Esophagus mucosa (tissue), 1 donor: ENCODE measurements at places on chromosomes 13 and 19. TPM values are rescaled to one million over a fixed set of nuclear protein-coding genes. Genes with fewer than 3 reads are reported as not detected.

- ATAC-seq: peak; percentile 19
These were observed 396 bp downstream of the RTN2 start for GRCh38 chr19:45496349-45496953.

DNA sequence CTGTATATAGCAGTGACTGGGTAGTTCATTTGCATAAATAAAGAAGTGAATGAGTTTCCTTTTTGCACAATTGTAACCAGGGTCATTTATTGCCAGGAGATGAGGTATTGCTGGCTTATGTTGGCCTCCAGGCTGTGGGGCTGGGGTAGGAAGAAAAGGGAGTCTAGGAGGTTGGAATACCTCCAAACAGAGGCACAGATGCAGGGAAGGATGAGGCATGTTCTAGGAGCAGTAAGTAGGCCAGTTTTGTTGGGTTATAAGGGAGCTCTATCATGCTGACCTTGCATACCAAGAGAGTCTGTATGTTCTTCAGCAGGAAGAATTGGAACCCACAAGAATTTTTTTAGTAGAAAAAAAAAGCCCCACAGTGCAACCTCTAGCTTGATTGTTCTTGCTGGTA lies 17.2 kb upstream of the CYSLTR2 start:
- ATAC-seq: peak; percentile 39

DNA sequence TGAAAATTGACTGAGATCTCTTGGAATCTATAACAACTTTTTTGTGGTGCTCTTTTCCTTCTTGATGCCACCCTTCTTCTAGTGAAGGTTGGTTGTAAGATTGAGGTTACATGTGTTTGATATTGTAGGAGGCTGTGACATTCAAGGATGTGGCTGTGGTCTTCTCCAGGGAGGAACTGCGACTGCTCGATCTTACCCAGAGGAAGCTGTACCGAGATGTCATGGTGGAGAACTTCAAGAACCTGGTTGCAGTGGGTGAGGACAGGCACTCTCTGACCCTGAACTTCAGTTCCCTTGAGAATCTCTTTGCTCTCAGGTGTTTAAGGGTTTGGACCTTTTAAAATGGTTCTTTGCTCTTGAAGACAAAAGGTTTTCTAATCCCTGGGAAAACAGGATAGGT lies 16.0 kb downstream of the ZNF227 start:
- no peak for ATAC-seq

DNA sequence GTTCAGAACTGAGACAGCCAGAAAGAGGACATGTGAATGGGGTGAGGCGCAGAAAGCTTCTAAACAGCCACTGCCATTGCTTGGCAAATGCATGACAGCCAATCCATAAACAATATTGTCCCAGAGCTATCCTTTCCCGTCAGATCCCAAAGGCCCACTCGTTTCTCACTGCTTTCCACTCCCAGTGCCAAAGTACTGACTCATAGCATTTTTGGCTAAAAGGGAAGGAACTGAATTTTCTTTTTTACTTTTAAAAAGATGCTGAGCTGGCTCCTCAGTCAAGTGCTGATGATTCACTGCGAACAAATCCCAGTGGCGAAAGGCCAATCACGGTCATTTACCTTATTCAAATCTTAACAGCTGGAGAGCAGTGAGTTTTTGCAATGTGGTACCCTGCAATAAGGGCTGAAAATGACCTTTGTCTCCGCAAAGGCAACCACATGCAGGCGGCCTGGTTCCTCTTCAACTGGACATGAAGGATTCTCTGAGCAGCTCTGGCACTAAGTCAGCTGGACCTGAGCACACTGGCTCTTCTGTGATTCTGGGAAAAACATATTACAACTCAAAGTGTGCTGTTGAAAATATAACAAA lies 151.7 kb downstream of the DCLK1 start:
- ATAC-seq: peak; percentile 76

DNA sequence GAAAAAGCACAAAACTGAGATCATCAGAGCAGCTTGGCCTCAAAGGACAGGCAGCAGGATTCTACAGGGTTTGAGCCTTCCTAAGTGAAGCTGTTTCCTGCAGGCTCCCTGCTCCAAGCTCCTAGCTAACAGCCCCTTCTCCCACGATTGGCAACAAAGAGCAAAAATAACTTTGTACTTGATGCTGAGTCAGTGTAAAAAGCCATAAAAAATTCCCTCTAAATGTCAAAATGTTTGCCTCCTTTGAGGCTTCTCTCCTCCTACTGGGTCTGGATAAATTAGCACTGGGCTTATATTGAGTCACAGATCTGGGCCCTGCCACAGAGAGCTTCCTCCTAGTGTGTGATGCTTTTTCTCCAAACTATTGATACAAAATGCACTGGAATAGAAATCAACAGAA lies 153.3 kb downstream of the TNFRSF19 start:
- no peak for ATAC-seq

DNA sequence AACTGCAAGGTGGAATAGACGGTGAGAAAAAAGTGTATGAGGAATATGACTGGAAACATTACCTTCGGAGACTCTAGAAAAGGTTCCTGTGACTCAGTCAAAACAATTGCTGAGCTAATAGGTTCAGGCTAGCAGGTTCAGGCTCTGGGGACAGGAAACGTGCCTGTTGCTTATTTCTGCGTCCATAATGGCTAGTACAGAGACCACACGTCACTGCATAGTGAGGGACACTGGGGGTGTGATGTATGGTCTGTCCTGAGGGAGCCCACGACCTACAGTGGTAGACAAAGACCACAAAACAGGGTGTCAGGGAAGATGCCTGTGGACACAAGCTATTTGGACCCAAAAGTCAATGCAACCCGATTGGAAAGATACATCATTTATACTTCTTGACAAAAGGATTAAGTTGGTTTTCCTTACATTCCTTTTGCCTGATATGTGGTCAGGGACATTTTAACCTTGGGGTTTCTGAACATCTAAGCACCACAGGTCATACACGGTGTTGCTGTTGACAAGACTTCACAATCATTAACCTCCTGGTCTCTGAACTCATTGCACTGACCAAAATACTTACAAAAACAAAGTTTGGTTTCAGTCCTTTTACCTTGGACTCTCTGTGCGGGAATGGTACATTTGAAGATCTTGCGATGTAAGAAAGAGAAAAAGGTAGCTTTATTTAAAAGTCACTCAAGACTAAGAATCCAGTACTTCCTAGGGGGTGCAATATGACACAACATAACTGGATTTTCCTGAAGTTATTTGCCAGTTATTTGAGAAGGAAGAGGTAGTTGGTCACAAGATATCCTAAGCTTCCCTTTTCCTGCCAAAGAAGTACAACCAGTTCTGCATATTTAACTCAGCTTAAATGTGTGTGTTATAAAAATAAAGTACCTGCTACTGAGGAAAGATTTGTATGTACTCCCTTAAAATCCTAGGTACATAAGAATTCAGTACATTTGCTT lies 20.0 kb downstream of the CRYL1 start:
- peak; percentile 67 for ATAC-seq

DNA sequence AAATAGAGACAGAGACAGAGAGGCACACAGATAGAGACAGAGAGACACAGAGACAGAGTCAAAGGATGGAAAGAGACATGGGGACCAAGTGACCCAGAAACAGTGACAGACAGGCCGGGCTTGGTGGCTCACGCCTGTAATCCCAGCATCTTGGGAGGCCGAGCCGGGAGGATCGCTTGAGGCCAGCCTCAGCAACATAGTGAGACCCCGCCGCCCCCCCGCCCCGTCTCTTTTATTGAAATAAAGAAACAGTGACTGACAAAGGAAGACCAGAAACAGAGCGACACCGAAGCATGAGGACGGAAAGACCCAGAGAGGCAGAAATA lies 848 bp upstream of the NECTIN2 start:
- ATAC-seq: no peak

DNA sequence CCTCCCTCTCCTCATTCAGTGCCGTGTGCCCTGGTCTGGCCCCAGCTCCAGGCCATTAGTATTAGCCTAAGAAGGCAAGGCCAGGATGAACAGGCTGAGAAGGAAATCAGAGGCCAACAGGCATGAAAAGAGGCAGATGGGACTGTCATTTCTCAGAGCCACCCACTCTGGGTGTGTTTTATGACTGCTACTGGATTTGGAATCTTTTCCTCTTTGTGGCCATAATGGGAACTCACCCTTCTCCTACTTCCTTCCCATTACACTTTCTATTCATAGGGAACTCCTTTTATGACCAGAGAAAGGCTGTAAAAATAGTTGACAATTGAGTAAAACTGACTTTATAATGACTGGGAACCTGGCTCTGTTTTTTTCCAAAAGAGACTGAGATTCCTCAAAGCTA lies 17.7 kb downstream of the CEACAM8 start:
- ATAC-seq: no peak

DNA sequence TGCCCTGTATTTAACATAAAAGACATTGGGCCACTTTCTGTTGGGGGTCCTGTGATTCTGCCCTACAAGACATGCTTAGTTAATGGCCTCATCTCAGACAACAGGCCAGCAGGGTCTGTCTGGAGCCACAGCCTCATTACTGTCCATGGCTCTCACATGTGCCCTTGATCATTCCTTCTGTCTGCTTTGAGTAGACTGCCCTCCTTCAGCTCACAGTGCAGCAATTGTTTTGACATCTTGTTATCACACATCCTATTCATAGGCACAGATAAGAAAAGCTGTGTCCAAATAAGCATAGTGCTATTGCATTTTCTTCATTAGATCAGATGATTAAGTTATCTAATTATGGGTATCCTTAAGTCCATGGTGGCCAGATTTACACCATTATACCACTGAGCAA lies 127.9 kb downstream of the KCTD12 start:
- ATAC-seq: no peak

DNA sequence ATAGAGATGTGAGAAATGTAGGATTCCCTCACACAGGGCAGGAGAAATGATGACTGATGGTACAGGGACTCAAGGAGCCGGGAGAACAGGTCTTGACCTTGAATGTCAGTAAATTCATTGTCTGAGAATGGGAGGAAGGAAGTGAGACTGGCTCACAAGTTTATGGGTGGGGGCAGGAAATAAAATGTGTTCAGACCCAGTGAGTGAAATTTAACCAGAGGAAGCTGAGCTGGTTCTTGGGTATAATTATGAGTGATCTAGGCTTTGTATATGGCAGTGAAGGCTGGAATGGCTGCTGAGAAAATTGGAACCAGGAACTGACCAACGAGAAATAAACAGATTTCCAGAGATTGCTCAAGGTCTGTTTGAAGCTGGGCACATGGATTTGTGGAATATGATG lies 6.3 kb upstream of the IGSF23 start:
- ATAC-seq: peak; percentile 71

GRCh38 chr19:18845961-18846360 lies 14.2 kb downstream of the UPF1 start:
- peak; percentile 10 for ATAC-seq

DNA sequence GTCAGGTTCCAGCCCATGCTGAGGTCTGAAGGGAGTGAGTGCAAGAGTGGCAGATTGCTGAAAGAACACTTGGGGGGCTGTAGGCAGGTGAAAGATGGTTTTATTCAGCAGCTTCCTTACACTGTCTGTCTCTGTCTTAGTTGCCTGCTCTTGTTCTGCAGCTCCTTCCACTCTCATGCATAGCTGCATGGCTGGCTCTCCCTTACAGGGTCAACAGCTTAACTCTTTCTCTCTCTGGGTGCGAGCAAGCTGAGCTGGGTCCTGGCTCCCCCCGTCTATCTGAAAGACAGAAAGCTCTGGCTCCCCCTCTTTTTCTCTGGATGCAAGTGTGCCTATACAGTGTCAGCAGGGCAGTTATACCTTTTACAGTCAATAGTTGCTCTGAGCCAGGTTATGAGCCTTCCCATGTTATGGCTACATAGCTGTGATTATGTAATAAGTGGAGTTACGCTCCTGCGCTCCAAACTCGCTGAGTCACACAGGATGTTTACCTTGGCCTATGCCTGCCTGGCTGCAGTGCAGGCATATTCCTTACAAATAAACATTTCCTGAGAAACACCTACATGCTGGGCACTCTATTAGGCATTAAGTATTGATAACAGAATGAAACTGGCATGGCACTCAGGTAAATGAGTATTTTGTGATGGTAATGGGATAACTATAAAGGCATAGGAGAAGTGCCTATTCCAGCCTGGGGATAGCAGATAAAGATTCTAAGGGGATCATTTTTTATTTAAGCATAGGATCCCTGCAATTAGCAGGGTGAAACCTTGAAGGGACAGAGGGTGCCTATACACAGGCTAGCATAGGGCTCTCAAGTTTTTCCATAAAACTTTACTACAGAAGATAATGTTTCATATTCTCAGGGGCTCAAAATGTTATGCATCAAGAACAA lies 826.9 kb upstream of the PCDH9 start:
- ATAC-seq: no peak

DNA sequence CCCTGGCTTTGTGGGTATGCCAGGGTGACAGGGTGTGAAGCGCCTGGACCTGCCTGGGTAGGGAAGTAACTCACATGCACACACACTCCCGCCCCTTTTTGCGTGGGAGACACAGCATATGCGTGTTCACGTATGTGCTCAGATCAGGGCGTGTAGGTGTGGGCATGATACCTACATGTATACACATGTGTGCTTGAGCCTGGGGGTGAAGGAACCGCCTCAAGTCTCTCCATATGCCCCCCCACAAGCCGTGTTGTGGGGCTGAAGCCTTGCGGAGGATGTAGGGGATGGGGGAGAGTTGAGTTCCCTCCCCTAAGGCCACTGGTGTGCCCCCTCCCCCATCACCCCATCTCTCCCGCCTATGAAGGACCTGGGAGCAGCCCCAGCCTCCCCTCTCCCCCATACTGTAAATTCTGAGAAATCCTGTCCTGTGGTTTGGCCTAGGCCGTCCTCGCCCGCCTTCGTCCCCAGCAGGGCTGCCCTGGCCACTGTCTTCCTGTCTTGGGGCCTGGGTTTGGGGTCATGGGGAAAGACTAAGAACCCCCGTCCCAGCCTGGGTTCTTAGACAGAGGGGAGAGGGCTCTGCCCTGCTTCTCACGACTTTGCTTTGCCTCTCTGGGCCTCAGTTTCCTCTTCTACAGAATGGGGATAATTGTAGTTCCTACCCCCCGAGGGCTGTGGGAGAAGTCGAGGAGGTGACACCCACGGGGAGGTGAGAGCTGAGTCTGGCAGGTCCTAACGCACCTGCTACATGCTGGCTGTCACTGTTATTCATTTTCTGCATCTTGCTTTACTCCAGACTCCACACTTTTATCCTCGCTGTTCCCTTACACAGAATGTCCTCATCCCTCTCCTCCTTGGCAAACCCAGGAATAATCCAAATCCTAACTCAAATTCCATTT lies 14.3 kb downstream of the ACTL9 start:
- no peak for ATAC-seq

The HIPK4 gene
- total RNA-seq: not detected

The TNNI3 gene
- not detected for total RNA-seq

The MYH14 gene
- total RNA-seq: 66.0 TPM

The CNN1 gene
- 8.3 TPM for total RNA-seq

The C19orf18 gene
- 0.48 TPM for total RNA-seq

The TMEM145 gene
- total RNA-seq: 0.20 TPM

The CYP2F1 gene
- 0.36 TPM for total RNA-seq
